ENCODE measurements at places on chromosomes 2 and 18.
A peak's percentile ranks its signal among the peaks of the same experiment; 100 is the strongest.

GRCh38 chr2:38492042-38492615 is 110.6 kb downstream of the HNRNPLL start:
- no peak for DNase-seq

DNA sequence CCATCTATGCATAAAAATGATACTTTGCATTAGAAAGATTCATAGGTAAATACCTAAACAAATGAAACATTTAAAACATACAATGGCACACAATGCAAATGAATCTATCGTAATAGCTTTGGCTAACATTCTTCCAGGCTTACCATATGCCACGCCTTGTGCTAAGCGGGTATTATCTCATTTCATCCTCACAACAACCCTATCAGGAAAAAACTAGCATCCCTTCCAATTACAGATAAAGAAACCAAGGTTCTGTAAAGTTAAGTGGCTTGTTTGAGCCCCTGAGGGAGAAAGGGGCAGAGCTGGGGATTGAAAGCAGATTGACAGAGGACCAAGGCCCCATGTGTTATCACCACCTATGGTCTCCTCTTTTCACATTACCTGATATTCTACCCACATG is 145.4 kb upstream of the ETAA1 start:
- DNase-seq: no peak

DNA sequence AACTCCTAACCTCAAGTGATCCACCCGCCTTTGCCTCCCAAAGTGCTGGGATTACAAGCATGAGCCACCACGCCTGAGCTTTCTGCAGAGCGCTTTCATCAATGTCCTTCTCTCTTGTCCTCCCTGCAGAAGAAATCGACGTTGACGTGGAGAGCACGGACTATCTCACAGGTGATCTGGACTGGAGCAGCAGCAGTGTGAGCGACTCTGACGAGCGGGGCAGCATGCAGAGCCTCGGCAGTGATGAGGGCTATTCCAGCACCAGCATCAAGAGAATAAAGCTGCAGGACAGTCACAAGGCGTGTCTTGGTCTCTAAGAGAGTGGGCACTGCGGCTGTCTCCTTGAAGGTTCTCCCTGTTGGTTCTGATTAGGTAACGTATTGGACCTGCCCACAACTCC is 23.1 kb downstream of the MXD1 start:
- DNase-seq: no peak

DNA sequence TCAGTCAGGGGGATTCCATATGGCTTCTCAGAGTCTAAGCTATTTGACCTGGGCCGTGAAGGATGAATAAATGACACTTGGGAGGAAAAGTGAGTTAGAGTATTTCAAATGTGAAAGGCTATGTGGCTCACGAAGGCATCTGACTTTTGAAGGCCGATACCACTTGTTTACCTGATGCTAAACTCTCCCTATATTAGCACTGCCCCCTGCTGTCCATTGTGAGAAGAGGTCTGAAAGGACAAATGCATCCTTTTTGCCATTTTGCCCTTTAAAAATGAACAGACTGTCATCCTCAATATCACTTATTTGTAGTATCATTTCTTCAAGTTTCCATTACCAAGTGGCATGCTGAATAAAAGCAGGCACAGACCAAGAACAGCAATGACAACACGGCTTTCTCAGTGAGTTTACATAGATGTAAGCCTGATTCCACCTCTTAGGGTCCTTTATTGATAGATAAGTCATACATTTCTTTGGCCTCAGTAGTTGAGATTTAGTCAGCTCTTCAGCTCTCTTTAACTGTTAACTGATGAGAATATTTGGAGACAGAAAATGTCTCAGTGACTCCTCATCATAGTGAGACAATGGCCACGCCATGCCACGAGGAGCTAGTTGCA is 40.1 kb downstream of the DOCK10 start:
- DNase-seq: peak; percentile 52

DNA sequence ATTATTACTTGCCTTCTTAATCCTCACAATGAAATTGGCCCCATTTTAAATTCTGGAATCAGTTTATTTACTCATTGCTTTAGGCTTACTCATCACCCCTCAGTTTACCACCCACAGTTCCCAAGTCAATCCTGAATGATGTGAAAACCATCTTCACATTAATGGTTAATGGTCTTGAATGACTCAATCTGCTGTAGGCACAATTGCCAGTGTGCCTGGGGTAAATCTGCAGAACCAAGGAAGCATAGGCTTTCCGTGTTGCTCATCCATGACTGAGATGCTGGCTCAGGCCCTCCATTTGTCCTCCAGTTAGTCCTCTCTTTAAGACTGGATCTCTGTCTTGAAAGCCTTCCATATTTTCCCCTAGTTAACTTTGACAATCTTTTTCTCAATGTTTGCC is 164.5 kb downstream of the PMAIP1 start:
- no peak for DNase-seq

DNA sequence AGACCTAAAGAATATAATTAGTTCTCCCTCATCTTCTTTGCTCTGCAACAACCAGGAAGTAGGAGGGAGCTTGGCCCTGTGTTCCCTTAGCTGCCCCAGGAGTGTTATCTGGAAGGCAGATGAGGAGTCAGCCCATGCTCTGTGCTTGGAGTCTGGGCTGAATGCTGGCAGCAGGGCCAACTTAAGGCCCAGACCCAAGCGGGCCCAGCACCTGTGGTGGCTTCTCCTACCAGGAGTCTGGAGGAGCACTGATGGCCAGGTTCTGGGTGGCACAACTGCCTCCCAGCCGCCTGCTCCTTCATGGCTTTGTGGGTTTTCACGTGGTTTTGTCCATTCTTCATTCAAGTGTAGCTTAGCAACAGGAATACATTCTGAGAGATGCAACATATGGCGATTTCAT is 1910.7 kb upstream of the LRRTM1 start:
- DNase-seq: no peak

DNA sequence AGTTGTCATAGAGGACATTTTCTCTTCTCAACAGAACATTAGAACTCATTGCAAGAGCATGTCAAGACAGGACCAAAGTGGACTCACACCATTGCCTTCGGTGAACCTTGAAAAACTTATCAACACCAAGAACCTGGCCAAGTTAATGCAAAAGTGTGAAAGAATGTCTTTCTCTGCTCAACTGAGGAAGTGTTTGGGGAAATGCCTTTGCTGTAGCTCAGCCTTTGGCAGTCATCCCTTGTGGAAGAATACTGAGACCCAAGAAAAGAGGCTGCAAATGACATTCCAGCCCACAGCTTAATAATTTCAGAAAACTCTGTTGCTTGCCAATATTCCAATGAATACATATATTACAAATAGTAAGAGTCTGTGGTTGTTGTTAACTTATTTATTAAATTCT is 728.8 kb upstream of the PIK3C3 start:
- DNase-seq: no peak

- no peak for DNase-seq
These were observed 126.6 kb downstream of the UBE2E3 start for GRCh38 chr2:181106789-181107627.

DNA sequence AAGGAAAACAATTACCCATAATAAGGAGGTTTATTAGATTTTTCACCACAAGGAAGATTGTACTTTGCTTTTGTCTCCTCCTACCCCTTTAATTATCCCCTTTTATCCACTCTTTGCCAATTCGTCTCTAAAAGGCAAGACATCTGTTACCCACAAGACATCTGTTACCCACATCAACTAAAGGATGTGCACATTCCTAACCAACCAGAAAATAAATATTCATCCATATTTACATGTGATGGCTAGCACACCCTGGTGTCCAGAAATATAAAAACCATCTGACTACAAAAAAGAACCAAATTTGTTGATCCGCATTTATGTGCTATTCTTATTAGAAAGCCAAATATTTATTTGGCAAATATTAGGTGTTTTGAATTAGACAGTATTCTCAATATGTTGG is 35.7 kb downstream of the ACVR1C start:
- no peak for DNase-seq

DNA sequence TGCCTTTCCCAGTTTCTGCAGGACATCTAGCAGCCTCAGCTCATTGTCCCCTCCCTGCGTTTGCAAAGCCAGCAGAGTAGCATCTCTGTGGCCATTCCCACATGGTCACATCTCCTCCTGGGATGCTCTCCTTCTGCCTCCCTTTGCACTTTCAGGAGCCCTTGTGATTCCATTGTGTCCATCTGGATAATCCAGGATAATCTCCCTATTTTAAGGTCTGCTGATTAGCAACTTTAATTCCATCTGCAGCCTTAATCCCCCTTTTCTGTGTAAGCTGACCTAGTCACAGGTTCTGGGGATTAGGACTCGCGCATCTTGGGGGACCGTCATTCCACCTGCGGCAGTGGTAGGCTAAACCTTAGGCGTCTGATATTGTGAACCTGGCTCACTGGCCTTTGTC is 70.7 kb downstream of the NEDD4L start:
- no peak for DNase-seq

DNA sequence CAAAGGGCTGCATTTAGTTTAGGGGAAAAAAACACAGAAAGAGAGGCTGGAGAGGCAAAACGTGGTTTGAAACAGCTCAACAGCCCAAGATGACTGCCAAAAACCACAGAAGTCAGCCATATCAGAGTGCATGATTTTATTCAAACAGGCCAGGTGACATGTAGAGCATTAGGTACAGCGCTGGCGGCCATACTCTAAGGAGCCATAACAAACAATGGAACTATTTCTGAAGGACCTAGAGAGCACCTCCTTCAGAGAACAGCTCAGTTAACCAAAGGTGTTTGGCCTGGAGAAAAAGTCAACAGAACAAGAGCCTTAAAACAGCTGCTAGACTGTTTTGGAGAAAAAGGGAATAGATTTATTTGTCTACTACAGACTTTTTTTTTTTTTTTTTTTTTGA is 2.6 kb downstream of the THADA start:
- DNase-seq: no peak

DNA sequence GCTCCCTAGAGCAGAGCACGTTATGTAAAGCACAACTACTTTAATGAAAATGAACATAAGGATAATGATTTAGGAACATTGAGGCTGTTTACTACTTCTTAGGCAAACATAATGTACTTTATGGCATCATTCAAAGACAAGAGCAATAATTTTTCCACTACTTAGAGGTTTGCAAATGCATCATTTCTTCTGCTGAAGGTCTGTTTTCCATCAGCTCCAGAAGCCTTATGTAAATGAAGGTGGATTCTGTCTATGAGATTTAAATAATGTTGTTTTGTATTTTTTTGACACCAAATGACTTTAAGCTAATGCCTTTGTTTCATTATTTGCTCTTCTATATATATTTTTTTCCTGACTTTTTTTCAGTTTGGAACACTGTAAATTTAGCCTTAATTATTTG is 28.1 kb downstream of the MREG start:
- no peak for DNase-seq

DNA sequence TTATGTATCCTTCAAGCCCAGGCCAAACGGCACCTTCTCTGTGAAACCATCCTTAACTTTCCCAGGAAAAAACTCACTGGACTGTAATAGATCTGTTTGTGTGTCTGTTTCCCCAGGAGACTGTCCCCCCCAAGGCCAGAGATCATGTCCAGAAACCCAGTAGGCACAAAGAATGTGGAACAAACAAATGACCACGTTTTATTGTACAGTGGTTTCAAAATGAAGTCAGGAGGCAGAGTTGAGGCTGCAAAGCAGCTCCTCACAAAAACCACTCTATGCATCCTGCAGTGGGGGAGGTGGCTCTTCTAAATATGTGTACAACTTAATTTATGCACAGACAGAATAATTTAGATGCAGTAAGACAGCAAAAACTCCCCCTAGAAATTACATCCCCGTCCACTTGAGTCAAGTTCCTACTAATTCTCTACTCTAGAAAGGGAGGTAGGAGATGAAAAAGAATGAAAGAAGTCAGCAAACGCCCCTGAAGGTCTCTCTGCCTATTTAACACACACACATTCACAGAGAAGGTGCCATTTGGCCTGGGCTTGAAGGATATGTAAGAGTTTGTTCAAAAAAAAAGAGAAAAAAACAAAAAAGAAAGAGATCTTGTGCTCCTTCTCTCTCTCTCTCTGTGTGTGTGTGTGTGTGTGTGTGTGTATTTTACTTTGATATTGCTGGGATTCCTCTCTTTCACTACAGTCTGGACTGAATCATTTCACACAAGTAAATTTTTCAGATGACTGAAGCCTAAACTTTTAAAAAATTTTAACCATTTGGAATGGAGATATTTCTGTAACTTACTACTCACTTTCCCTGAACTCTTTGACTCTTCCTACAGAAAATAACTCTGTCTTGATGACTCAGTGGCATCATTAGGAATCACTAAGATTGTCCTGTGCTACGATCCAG is 19.5 kb downstream of the BCL2 start:
- DNase-seq: no peak

DNA sequence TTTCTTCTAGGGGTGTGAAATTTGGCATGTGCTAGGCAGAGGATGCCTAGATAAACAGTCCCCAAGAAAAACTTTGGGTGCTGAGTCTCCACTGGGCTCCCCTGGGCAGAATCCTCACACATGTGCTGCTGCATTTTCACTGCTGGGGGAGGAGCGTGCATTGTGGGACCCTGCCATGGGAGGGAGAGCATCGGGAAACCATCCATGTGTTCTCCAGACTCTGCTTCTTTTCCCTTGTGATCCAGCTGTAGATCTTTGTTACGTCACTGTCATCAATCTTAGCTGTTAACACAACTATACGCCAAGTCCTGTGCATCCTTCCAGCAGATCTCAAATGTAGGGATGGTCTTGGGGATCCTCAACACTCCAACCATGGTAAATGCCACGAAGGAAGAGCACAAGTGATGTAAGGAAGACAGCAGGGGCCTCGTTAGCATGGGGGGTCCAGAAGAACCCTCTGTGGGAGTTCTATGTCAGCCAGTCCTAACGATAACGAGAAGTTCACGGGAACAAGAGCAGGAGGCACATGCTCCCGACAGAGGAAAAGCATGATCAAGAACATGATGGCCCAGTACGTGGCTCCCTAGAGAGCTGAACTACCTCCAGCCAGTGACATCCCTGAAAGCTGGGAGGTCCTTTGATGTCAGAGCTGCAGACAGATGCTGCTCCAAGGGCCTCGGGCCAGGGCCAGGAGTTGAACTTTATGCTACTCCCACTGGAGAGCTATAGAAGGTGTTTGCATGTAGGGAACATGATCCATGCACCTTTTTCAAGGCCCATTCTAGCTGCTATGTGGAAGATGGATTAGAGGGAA is 41.1 kb upstream of the NPAS2 start:
- DNase-seq: no peak

- DNase-seq: no peak
These were observed 100.6 kb upstream of the FN1 start for GRCh38 chr2:215536510-215536909.

GRCh38 chr2:94874277-94874997 is 3.2 kb downstream of the TEKT4 start:
- peak; percentile 93 for DNase-seq

GRCh38 chr2:43024515-43025011 is 201.8 kb downstream of the ZFP36L2 start:
- peak; percentile 78 for DNase-seq

Data from endothelial cell (in vitro differentiated cells).